CD8-positive, alpha-beta T cell (primary cell): ENCODE measurements at places on chromosomes 6 and 20.

GRCh38 chr6:125307964-125308615 is 6.3 kb upstream of the HDDC2 start:
- DNase-seq = no peak

- DNase-seq = no peak
Measured at GRCh38 chr6:21663966-21664313, 70.4 kb downstream of the SOX4 start.

GRCh38 chr6:40692337-40692736 is 105.2 kb upstream of the LRFN2 start:
- no peak for DNase-seq

DNA sequence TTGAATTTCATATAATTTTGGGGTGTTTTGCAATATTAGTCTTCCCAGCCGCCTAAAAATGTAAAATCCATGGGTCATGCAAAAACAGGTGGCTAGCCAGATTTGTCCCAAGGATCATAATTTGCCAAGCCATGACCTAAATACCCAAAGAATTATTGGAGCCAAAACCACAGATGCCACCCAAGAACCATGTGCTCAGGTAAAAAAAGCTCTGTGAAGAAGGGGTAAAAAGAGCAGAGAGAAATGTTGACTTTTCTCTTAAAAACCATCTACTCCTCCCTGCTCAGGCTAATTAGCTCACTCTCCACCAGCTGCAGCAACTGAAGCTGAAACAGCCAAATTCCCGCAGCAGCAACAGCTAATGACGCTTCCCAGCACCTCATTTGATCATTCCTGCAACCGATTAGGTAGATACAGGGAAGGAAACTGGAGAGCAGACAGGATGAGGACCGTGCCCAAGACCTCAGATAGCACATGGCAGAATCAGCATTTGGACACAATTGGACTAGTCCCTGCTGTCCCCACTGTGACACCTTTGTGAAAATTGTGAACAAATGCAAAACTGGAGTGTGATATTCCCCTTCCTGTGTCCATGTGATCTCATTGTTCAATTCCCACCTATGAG is 107.9 kb upstream of the NXT1 start:
- no peak for DNase-seq

DNA sequence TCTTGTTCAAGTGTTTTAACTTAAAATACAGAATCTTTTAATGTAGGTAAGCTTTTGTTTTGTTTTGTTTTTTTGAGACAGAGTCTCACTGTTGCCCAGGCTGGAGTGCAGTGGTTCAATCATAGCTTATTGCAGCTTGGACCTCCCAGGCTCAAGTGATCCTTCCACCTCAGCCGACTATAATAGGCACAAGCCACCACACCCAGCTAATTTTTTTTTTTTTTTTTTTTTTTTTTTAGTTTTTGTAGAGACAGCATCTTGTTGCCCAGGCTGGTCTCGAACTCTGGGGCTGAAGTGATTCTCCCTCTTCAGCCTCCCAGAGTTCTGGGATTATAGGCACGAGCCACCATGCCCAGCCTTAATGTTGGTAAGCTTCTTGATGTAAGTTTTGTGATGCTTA is 3.3 kb downstream of the EFHC1 start:
- no peak for DNase-seq

DNA sequence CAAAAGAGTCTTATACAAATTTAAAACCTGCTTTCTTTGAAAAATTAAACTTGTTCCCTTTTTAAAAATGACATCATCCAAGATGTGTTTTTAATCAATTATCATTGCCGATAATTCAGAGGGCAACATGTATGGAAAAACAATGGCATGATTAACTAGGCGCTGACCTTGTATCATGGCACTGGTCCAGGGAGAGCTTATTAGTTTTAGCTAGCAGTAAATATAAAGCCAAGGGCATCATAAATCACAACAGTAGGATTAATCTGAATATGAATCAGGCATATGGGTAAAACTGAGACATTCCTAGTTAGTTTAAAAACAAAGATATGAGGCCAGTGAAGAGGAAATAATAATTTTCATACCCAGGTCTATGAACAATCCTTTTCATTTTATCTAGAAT is 374.0 kb downstream of the HDGFL1 start:
- no peak for DNase-seq
